ENCODE measurements at places on chromosomes 7 and 10.
A peak's percentile ranks its signal among the peaks of the same experiment; 100 is the strongest.

DNA sequence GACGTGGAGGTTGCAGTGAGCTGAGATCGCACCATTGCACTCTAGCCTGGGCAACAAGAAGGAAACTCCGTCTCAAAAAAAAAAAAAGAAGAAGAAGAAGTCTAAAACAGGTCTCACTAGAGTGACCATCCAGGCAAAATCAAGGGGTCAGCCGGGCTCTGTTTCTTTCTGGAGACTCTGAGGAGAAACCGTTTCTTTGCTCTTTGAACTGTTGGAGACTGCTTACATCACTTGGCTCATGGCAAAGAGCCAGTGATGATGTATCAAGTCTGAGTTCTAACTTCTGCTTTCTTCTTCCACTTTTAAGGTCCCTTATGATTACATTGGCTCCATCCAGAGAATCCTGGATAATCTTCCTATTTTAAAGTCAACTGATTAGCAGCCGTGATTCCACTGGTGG, 306.8 kb downstream of the WDR11 start:
- no peak for DNase-seq

- peak; percentile 9 for DNase-seq
Measured at GRCh38 chr10:47287365-47287802, 12.6 kb upstream of the GDF10 start.

DNA sequence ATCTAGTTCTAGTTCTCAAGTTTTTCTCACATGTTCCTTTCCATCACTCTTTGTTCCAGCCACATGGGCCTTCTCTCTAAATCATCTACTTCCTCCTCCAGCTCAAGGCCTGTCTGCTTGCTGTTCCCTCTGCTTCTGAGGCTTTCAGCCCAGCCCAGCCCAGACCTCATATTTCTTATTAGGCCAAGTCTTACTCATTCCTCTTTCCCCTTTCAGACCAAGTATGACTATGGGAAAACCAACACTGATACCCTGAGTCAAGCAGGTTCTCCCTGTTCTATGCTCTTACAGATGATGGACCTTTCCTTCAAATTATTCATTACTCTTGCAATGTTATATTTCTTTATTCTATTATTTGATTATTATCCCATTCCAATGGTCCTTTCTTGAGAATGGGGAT, 80.3 kb upstream of the SEM1 start:
- no peak for DNase-seq

DNA sequence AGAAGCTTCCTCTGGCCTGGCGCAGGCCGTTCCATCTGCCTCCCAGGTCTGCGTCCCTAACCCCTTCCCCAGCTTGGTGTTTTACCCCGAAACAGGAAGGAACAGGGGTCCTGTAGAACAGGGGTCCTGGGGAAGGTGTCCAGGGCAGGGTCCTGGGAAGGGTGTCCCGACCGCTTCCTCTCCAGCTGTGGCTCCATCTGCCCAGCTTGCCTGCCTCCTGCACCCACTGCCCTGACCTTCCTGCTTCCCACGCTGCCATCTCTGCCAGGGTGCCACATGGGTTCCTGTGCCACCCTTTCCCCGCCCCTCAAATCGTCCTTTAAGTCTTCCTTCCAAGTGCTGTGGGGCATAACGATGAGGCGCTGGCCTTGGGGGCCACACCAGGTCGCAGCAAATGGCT, 32.4 kb downstream of the WDR86 start:
- DNase-seq, result no peak

- DNase-seq, result no peak
Measured at GRCh38 chr7:25583621-25584020, 355.3 kb upstream of the NPVF start.
